Stimulated activated CD4-positive, alpha-beta T cell treated with anti-CD3 and anti-CD28 coated beads, Interleukin-15, amount 100 ng/mL, for 1 hour (primary cell): ENCODE measurements at places on chromosomes 4 and X.
A peak's percentile ranks its signal among the peaks of the same experiment; 100 is the strongest.

- DNase-seq, result no peak
Observed at GRCh38 chrX:100649550-100650356, 5.8 kb downstream of the SRPX2 start.

- DNase-seq, result no peak
Observed at GRCh38 chr4:147326591-147326990, 154.3 kb upstream of the EDNRA start.

DNA sequence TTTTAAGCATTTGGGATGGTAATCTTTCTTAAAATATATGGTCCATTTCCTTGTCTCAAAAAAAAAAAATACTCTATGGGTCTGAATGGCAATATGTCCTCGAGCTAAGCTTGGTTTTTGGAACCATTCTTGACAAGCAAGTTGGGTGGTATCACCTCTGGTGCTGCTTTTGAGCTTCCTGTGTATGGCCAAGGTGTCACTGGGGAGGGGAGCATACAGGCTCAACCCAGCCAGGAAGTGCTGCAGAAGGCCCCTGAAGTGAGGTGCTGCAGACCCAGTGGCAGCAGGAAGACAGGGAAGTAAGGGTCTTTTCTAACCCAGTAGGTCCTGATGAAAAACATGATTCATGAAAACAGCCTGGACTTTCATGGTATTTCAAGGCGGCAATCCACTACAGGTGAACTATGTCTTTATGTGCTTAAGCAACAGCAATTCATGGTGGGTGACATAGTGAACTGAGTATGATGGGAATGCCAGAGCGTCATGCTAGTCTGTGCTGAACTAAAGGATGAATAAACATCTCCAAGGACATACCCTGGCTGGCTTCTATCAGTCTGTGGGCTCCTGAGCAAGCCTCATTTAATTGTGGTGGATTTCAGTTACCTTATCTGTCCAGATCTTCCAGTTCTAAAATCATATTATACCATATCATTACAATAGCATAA lies 15.1 kb downstream of the TRAPPC2 start:
- no peak for DNase-seq

- DNase-seq, result no peak
Observed at GRCh38 chr4:74474345-74475090, 29.6 kb downstream of the AREG start.

DNA sequence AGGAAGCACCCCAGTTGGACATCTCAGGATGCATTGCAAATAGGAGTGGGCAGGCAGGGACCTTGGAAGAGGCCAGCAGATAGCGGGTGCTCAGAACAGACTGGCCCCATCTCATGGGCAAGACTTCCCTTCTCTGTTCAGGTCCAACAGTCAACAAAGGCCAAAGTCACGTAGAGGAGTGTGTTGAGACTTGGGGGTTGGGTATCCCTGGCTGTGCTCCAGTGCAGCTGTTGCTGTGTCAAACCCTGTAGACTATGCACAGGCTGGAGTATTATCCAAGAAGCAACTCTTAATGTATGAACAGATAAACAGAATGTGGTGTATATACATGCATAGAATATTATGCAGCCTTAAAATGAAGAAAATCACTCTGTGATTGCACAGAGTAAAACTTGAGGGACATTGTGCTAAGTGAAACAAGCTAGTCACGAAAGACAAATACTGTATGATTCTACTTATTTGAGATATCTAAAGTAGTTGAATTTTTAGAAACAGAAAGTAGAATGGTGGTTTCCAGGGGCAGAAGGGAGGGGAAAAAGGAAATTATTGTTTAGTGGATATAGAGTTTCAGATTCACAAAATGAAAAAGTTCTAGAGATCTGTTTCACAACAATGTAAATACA lies 192.1 kb upstream of the LCORL start:
- DNase-seq, result no peak

DNA sequence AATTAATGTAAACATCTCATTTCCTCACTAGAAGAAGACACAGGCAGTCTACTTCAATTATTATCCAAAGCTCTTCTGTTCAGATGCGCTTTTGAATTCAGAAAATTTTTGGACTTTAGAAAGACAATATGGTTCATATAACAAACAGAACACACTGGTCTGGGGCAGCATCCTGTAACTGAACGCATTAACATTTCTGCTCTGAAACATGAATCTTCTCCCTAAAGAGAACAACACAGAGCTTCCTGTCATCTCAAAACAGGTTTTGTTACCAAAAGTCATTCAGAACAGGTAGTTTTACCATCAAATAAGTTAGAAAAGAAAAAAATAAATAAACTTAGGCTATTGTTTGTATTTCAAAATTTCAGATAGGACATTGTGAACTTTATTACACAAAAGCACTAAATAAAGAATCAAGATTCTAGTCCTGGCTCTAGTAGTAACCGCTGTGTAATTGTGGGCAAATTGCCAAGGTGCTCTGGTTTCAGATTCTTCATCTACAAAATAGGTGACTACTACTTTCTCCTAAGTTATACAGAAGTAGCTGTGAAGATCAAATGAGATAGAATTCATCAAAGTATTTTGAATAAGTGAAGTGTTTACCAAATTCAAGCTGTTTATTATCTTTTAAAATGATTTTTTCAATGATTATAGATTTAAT lies 252.3 kb upstream of the RASGEF1B start:
- DNase-seq, result no peak

- DNase-seq, result peak; percentile 0
Observed at GRCh38 chrX:134186362-134187121, 50.4 kb upstream of the CCDC160 start.

GRCh38 chrX:7045238-7045955 lies 102.1 kb upstream of the STS start:
- DNase-seq, result no peak

DNA sequence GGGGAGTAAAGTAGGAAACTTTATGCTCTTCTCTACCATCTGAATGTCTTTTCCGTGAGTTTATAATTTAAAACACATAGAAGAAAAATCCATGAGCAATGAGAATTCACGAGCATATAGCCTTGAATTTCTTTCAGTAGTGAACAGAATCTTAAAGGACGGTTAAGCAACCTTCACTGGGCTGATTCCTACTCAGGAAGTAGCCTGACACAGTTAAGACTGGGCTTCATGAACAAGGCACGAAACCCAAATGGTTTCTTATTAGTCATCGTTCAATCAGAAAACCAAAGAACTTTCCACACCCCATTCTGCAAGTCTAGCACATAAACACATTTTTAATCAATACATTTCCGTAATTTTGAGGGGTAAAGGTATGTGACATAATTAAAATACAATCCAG lies 95.8 kb downstream of the SH3KBP1 start:
- DNase-seq, result no peak

- DNase-seq, result no peak
Observed at GRCh38 chrX:19924285-19924684, 36.9 kb upstream of the SH3KBP1 start.

DNA sequence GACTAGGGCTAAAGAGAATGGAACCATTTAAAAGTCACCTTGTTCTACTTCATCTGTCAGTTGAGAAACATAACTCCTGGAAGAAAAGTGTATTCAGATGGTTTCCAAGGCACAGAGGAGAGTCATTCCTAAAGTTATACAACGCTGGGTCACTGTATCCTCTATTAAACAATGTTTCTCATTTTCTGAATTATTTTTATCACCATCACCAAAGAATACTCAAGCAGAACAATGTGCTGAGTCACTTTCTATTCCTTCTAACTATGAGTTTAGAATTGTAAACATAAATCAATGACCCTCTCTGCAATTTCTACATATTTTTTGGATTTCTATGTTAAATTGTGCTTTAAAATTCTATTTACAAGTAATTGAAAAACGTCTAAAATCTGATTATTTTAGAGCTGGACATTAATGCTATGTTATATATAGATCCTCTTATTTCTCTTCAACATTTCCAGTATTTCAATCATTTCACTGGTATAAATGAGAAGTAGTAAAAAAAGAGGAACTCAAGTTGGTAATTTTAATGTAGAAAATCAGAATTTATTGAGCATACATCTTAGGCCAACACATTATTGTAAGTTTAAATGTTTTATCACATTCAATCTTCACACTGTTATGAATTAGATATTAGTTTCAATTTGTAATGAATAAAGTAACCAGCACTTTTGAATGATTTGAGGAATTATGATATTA lies 7.5 kb downstream of the DTHD1 start:
- no peak for DNase-seq

- no peak for DNase-seq
Observed at GRCh38 chrX:13520936-13521335, 48.5 kb upstream of the EGFL6 start.

DNA sequence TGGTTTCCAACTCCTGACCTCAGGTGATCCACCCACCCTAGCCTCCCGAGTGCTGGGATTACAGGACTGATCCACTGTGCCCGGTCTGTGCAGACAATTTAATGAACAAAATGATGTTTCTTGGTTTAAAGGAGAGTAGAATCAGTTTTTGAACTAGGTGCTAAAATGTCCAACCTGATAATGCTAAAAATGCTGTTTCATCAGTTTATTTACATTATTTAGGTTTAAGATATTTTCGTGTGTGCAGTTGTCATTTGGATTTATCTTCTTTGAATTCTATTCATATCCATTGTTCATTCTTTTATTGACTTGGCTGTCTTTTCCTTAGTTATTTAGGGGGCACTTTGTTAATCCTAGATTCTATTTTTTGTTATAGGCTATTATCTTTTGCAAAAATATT lies 18.0 kb upstream of the GABRB1 start:
- no peak for DNase-seq

DNA sequence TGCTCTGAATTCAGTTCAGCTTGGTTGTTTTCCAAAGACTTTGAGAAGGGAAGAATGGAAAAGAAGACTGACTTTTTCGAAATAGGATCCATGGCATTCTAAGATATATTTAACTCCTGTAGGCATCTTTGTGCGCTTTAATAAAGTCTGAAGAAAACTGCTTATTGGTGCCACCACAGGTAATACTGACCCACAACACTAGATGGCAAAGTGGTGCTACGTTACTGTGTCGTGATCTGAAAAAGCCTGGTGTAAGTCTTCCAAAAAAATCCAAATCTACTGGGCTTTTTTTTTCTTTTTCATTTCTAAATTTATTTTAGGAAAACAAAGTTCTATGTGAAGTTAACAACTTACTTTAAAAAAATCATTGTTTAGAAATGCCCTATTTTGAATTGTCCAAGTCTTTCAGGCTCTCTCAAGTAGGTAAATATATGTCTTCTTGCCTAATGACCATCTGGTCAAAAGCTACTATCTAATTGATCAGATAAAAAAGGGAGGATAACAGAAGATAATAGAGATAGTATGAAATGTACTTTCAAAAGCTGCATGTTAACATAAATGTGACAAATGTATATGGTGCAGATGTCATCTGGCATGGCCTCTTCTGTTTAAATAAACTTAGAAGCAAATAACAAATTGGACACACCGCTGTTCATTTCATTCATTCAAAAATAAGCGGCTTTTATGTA lies 47.0 kb upstream of the MID1IP1 start:
- no peak for DNase-seq

DNA sequence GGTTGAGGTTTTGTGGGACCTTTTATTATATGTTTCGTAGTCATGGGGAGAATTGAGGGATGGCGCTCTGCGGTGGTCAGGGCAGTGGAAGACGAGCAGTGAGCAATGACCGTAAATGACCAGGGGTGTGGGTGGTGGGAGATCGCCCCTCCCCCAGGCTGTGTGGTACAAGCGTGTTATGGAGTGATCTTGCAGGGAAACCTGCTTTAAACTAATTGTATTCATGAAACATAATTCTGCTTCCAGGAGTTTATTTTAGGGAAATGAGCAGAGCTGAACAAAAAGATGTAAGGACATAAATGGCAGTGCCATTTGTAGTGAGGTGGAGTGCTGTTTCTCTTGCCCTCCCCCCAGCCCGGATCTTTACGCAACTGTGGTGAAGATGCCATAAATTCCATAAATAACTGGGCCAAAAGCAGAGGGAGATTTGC lies 20.2 kb downstream of the GYG2 start:
- no peak for DNase-seq

DNA sequence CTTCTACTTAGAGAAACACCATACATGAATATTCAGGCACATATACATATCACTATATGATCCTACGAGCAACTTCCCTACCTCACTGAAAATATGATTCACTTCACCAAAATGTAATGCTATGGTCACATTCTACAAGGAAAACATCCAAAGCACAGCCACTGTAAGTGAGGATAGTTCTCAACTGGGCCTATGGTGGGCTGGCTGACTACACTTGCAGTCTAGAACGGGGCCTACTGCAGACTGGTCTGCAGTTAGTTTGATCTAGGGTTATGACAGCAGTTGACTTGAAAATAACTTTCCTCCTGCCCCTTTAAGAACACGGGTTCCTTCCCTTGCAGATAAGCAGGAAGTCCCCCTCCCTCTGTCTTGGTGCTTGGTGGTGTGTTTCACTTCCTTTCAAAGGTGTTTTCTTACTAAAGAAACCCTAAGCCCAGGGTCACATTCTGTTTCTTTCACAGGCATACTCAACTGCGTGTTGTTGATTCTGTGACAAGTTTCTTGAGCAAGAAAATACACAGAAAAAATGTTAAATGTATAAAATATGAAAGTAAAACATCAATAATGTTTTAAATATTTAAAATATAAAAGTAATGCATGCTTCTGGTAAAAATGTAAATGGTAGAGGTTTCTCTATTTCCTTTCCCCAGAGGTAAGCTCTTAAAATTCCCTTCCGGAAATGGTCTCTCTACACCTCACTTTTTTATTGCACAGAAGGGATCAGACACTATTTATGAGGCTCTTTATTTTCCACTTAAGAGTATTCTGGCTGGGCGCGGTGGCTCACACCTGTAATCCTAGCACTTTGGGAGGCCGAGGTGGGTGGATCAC lies 18.0 kb upstream of the TMSB4X start:
- no peak for DNase-seq

DNA sequence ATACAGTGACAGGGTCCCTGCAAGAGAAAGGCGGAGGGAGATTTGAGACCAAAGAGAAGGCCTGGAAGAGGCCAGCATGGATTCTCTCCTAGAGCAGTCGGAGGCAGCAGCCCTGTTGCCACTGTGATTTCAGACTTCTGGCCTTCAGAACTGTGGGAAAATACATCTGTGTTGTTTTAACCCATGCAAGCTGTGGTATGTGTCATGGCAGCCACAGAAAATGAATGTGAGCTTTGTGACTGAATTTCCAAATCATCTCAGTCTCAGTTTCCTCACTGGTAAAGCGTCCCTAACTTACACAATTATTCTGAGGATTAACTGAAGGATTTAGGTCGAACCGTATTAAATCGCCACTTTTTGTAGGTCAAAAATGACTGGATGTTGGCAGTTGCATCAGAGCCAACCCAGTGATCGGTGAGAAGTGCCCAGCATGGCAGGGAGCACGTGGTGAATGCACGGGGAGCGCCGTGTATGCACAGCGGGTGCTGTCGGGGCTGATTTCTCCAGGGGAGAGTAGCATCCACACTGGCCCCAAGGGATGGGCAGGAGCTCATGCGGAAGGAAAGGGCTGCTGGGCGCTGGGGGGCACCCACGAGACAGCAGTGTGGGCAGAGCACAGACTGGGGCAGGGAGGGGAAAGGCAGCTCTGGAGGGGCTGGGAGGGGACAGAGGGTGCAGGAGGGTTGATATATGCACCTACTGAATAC lies 23.8 kb upstream of the NSG1 start:
- no peak for DNase-seq

DNA sequence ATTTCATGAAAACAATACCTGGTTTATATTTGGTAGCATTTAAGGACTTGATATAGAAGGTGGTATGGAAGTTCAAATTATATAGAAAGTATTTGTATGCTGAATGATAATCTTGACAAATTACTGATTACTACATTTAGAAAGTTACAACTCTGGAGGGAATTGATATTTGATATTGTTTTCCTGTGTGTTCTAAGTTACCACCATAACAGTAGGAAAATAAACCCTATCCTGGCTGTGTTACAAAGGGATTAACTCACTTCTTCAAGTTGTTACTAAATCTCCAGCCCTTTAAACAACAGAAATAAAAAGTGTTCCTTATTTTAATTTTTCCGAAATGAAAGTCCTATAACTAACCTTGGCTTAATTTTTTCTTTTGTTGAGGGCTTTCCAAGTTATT lies 36.6 kb downstream of the FHL1 start:
- DNase-seq, result no peak
